Fibroblast of villous mesenchyme (primary cell): ENCODE measurements at places on chromosomes 16 and 17. TPM values are rescaled to one million over a fixed set of nuclear protein-coding genes. Genes with fewer than 3 reads are reported as not detected.

CDH15 gene
- total RNA-seq, result under 0.01 and 0.32 TPM in 2 replicates

ZNF594 gene
- 10.3 and 11.7 TPM in 2 replicates for total RNA-seq

CLEC3A gene
- not detected in 2 replicates for total RNA-seq

TRPV3 gene
- 0.43 and 1.3 TPM in 2 replicates for total RNA-seq

ENPP7 gene
- not detected in 2 replicates for total RNA-seq

SYT17 gene
- total RNA-seq, result under 0.01 TPM in 2 replicates

ARL5C gene
- not detected in 2 replicates for total RNA-seq

CD79B gene
- not detected in 2 replicates for total RNA-seq

ITGB4 gene
- total RNA-seq, result 0.32 and 1.3 TPM in 2 replicates

ACSM2A gene
- not detected in 2 replicates for total RNA-seq
